NCI-H2081 (cell line): ENCODE measurements at places on chromosomes 16 and 17.

DNA sequence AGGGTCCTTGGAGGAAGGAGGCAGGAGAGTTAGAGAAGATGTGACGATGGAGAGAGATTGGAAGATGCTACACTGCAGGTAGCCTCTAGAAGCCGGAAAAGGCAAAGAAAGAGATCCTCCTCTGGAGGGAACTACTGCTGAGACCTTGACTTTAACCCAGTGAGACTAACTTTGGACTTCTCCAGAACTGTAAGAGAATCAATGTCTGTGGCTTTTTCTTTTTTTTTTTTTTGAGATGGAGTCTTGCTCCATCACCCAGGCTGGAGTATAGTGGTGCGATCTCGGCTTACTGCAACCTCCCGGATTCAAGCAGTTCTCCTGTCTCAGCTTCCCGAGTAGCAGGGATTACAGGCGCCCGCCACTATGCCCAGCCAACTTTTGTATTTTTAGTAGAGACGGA lies 8.7 kb downstream of the BCL7C start:
- no peak for DNase-seq

DNA sequence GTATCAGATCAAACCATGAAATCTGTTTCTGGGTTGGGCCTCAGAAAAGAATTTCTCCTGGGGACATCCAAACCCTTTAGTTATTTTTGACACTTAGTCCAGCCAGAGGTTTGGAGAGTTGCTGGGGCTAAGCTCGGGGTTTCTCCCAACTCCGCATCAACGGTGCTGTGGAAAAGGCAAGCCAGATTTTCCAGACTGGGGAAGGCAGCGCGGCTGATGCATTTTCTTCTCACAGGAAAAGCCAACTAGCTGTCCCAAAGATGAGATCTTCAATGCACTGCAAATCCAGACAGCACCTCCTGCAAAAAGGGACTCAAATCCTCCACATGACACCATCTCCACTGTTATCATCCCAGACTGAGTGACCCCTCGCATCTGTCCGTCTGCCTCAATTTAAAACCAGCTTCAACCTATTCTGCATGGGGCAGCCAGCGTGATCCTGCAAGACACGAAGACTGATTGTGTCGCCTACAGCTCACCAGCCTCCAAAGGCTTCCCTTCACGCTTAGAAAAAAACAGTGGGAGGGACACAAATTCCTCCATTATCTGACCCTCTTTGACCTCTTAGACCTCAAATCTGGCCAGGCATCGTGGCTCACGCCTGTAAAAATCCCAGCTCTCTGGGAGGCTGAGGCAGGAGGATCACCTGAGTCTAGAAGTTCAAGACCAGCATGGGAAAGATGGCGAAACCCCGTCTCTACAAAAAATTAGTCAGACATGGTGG lies 62.0 kb downstream of the GAS7 start:
- no peak for DNase-seq

DNA sequence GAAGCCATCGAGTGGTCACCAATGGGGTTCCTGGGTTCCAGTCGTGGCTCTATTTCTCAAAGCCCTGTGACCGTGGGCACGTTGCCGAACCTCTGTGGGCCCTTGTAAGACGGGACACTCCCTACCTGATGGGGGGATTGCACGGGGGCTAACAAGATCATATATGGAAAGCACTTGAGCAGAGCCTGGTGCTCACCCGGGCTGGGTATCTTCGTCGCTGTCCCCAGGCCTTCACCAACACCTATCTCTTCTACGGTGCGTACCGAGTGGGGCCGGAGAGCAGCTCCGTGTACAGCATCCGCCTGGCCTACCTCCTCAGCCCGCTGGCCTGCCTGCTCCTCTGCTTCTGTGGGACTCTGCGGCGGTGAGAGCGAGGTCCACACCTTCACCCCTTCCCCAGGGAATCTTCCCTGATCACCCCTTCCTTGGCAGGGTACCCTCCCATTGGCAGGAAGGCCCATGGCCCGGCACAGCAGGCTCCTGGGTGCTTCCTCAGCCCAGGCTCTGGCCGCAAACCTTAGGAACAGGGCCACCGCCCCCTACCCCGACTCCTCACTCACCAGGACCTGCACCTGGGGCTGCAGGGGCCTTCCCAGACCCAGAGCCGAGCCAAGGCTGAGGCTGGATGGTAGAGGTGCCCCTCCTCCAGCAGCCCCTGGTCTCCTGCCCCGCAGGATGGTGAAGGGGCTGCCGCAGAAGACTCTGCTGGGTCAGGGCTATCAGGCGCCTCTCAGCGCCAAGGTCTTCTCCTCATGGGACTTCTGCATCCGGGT lies 2.8 kb downstream of the TMC8 start:
- DNase-seq: no peak

- DNase-seq: no peak
Measured at GRCh38 chr17:33528846-33529245, 235.8 kb upstream of the ASIC2 start.

DNA sequence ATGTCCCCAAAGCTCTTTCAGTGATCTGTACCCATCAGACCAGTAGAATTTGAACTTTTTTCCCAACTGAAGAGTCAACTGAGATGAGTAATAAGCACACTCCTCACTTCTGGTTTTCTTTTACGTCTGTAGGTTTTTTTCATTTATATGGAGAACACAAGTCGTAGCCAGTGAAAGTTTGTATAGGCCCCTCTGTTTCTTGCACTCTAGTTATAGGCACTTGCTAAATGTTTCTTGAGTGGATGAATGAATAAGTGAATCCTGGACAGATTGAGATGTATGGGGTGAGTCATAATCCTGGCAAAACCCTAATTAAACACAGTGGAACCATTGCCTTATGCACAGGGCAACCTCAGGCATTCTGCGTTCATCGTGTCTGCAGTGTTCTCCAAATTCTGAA lies 193.7 kb upstream of the TBX2 start:
- DNase-seq: no peak

DNA sequence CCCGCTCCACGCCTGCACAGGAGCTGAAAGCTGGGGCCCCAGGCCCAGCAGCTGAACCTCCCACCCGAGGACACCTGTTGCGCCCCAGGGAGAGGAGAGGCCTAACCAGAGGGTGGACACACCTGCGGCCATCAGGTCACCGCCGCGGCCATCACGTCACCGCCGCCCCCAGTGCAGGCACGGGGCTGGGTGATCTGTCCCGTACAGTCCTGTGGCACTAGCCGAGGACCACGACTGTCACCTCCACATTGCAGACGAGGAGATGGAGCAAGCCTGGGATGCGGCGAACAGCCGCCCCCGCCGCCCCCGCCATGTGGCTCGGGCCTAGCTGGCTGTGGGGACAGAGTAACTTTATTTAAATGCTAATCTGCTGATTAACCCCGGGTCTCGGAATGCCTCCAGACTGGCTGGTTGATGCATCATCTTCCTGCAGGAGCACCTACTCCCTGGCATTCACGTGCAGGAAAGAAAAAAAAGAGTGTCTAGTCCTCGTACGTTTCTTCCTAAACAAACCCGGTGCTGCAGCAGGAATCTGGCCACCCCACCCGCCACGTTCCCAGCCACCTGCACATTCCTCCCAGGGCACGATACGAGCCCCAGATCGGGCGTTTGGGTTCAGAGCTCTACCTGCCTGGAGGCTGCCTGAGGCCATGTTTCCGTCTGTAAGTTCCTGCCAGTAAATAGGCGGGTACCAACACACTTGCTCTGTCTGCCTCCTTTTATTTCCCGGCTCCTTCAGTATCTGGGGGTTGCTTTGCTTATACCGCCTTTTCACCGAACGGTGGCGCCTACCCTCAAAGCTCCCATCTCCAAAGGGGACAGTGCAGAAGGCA lies 29.9 kb downstream of the PIEZO1 start:
- DNase-seq: no peak

DNA sequence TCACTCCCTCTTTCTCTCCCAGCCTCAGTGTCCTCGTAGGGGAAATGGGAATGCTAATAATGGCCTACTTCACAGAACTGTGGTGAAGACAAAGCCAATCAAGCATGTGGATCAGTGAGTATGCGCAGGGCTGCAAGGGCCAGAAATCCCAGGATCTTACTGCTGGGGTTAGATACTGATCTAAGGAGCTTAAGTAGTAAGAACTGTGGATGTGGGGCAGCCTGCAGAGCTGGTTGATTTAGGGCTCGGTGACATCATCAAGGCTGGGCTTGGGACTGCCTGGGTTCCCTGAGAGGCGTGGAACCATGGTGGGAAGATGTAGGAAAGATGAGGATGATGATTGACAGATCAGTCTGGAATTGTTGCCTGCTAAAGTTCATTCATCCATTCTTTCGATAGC lies 25.6 kb downstream of the GOSR2 start:
- DNase-seq: no peak

GRCh38 chr17:56973520-56973919 lies 4.4 kb upstream of the SCPEP1 start:
- DNase-seq: no peak

DNA sequence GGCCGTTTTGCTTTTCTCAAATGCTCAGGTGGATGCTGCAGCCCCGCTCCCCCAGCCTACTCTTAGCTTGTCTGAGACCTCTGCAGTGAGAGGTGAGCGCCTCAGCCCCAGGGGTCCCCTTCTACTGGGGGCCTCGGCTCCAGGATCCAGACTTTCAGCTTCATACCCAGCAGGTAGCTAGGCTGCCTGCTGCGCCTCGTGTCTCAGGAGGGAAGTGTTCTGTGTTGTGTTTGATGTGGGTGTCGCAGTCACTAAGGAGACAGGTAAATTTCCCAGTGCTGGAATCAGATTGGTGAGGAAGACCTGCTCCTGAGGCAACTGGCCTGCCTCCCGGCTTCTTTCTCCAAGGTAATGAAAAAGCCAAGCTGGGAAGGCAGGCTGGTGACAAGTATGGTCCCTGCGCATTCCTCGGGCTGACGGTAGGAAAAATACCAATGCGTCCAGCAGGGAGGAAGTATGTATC lies 604.0 kb upstream of the SALL1 start:
- peak; percentile 27 for DNase-seq

DNA sequence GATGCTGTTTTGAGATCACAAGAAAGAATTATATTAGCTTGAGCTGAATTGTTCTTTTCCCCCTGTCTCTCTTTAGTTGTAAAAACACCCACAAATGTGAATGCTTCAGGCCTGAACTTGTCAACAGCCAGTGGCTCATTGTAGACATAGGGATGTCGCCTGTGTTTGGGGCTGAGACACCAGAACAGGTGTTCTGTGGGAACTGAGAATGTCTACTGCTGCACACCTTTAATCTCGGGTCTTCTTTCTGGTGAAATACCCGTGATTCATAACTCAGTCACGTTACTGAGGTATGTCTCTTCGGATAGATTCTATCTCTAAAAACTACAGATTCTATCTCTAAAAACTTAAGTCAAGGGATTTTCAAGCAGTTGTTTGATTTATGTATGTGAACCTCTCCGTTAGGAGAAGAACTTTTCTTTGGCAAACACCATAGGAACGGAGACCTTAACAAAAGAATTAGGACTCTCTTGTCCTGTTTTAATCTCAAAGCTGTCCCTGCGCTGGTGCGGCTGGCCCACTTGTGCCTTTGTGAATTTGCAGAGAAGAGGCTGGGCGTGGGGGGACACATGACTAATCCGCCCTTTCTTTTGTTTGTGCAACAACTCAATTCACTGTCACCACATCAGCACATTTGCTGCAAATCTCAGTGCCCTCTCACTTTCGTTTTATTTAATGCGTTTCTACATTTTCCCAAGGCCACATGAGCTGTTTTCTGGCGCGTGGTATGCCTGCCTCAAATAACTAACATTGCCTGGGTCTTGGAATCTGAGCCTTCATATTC lies 643.0 kb downstream of the MAF start:
- no peak for DNase-seq

DNA sequence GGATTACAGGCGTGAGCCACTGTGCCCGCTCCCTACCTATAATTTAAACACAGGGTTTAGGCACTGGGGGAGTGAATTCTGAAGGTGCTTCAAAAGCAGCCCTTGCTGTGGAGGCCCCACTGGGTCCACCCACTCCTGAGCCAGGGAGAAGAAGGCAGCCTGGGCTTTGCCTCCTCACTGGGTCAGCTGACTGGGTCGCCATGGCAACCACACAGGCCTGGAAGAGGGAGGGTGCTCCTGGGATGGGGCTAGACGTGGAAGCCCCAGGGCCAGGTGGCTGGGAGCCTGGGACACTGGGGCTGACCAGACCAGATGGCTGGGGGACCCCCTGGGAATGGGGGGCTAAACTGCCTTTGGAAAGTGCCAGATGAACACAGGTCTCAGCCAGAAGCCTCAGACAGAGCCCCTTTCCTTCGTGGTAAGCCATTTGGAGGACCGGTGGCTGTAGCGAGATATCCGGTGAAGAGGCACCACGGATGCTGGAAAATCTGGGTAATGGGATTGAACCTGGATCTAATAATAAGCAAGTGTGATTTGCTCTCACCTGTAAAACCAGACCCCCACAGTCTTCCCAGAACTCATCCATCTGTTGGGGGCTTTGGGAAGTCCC lies 32.9 kb downstream of the TRARG1 start:
- DNase-seq: no peak

- no peak for DNase-seq
Measured at GRCh38 chr16:81214745-81215166, 23.7 kb upstream of the BCO1 start.

- peak; percentile 24 for DNase-seq
Measured at GRCh38 chr16:84065536-84066132, 23.0 kb upstream of the SLC38A8 start.

DNA sequence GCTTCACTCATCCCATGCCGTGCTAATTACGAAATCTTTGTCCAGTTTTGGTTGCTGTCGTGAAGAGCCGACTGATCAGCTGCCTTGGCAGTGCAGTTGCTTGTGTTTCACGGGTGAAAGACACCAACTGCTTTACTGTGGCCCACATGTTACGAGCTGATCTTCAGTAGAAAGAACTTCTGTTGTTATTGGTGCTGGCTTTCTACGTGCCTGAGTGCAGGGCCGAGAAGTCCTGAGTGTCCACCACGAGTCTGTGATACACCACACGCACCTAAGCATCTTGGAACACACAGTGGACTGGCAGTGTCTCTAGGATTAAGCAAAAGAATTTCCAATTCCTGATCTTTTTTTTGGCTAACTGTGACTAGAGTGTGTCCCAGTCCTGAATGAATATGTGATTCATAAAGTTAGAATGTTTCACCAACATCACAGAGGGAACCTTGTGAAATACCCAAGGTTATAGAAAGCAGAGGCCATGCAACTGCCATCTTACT lies 70.4 kb upstream of the CLEC18A start:
- no peak for DNase-seq

DNA sequence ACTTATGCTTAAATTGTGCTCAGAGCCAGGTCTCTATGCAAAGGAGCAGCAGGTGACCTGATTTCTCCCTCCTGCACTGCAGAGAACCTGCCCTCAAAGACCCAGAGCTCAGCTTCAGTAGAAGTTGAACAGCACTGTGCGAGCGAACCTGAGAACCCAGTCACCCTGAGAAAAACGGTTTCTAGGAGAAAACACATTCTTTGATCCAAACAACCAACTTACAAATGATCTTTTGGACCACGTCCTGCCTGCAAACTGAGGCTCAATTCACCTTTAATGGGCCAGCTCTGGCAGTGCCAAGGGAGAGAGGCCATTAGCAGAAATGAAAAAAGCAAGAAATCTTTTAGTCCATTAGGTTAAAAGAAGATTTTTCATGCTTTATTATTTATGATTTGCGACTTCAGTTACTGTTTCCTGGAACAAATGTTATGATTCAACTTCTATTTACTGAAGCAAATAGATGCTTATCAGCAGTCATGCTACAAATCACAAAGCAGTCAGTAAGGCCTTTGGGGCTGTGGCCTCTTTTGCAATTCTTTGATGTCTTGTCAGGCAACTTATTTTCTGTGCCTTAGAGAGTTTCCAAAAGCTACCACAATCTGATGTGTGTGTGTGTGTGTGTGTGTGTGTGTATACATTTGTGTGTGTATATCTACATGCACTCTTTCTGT lies 65.7 kb upstream of the LRRC37A3 start:
- no peak for DNase-seq

- DNase-seq: no peak
Measured at GRCh38 chr16:23521037-23521743, 10.9 kb upstream of the GGA2 start.

GRCh38 chr16:27860091-27860490 lies 203.4 kb downstream of the GSG1L start:
- DNase-seq: no peak
